ENCODE measurements at places on chromosomes 16 and 17.

DNA sequence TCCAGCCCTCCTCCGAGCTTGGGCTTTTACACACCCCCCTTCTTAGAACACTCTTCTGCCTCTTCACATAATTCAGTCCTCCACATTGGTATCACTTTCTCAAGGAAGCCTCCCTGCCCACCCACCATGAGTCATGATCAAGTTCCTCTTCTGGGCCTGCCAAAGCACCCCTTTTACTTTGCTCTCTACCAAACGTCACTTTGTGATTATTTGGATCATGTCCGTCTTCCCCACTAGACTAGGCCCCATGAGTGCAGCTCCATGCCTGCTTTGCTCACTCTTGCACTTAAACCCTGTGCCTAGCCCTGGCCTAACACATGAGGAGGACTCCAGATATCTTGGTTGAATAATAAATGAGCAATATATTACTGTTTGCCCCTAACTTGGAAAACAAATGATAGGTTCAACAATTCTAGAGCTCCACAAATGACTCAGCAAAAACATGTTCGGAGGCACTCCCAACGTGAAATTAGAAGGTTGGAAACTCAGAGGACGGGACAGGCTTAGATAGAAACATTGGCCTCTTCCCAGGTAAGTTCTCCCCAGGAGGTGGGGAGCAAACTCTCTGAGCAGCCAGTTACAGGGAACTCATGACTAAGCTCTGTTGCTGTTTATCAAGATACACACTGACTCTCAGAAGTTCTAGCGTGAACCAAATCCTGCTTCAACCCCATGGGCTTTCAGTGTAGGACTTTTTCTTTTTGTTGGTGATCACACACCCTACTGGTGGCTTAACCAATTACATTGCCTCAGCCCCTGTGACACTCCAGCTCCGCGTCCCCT is 28.3 kb downstream of the G6PC1 start:
- DNase-seq: peak; percentile 25

DNA sequence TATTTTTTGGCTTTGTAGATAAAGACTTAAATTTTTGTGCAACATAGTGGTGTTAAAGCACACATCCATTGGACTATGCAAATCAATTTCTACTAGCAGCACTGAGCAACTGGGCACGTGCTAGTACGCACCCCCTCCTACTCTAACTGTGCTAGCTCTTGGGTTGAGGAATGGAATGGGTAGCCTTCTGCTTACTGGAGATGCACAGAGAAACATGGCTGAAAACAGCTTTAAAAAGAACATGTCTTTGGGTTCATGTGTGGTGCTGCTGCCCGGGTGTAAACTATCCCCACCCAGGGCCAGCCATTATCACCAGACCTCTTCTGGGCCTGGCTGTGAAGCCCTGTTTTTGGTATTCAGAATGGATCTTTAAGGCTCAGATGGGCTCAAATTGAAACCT is 7.3 kb downstream of the ESRP2 start:
- DNase-seq: no peak

- no peak for DNase-seq
Measured at GRCh38 chr16:78571434-78571833, 472.0 kb downstream of the WWOX start.

DNA sequence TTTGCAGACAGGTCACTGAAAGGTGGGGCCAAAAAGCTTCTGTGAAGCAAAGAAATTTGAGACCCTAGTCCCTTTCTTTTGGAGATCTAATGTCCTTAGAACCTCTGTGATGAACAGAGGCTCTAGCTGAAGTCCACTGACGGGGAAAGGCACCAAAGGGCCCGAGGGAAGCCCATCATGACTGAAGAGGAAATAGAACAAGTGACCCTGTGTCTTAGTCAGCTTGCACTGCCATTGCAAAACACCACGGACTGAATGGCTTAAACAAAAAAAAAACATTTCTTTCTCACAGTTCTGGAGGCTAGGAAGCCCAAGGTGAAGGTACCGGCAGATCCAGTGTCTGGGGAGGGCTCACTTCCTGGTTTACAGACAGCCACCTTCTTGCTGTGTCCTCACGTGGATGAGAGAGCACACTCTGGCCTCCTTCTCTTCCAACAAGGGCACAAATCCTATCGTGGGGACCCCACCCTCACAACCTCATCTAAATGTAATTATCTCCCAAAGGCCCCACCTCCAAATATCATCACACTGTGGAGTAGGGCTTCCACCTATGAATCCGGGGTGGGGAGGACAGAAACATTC is 24.3 kb upstream of the ASGR2 start:
- no peak for DNase-seq

DNA sequence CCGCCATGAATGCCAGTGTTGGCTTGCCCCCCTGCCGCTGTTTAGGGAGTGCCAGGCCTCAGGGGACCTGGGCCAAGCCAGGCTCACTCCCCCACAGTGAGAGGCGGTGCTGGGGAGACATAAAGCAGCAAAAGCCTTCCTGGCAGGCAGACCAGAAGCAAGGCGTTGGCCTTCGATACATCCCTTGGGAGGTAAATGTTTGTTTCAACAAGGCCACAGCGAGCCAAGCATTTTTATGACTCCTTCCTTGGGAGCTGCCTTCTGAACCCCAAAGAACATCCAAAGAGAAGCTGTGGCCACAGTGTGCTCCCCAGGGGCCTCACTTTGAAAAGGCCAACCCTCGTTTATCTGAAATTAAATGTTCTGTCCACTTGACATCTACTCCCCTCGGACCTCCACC is 119.7 kb upstream of the CIBAR2 start:
- DNase-seq: no peak

DNA sequence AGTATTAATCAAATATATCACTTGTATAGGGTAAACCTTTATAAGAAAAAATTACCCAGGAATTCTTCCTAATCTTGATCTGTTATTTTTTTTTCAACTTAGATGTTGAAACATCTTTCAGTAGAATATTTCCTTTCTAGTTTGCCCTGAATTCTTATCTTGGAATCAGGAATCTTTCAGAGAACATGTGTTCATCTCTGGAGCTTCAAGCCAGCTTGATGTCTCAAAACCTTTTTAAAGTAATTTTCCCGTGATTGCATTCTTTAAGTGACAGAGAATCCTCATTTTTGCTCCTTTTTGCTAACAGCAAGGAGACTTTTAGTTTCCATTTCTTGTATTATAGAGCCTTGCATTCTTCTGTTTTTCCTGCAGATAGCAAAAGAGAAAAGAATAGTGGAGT is 90.8 kb downstream of the ELAC2 start:
- DNase-seq: no peak

GRCh38 chr17:17492571-17492970 is 3.6 kb downstream of the RASD1 start:
- DNase-seq: no peak

GRCh38 chr17:5283571-5284315 is 1.7 kb downstream of the RABEP1 start:
- no peak for DNase-seq

DNA sequence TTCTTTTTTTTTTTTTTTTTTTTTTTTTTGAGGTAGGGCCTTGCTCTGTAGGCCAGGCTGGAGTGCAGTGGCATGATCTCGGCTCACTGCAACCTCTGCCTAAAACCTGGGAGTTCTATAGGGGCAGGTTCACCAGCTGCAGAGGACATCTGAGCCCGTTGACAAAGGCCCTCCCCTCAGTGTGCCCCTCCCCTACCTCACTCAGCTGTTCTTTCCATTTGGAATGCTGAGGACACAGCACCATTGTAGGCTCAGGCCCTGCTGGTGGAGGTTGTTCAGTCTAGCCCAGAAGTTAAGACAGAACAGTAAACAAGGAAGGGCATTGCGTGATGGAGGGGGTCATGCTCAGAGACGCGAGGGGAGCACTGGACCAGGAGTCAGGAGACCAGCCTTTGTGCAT is 21.8 kb upstream of the KIF19 start:
- no peak for DNase-seq

- no peak for DNase-seq
Measured at GRCh38 chr16:16154281-16154951, 68.9 kb downstream of the ABCC6 start.

DNA sequence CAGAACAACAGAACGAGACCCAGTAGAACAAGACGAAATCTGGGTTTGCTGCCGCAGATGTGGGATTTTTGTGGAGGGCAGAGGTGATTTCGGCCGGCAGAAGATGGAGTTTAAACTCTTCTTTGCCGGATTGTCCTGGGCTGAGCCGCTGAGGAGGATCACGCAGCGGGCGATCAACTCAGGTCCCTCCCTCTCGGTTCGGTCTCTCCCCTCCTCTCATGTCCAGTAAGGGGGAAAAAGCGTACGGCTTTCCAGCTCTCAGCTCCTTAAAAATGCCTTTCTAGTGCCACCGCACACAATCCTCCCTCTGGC is 2.5 kb downstream of the PHF12 start:
- no peak for DNase-seq

DNA sequence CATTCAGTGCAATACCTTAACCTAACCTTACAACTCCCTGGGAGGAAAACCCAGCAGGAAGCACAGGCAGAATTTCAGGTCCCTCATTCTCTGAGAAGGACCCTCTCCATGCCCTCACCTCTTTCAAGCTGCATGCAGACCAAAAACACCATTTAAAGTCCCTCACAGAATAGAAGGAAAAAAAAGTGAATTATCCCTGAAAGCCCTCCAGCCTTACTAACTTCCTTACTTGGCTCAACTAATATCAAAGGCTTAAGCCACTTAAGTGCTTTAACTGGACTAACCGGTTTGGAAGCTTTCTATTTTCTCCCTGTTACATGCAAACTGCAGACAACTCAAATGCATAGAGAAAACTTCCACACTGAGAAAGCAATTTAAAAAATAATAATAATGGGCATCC is 60.5 kb downstream of the ADAMTS18 start:
- no peak for DNase-seq

DNA sequence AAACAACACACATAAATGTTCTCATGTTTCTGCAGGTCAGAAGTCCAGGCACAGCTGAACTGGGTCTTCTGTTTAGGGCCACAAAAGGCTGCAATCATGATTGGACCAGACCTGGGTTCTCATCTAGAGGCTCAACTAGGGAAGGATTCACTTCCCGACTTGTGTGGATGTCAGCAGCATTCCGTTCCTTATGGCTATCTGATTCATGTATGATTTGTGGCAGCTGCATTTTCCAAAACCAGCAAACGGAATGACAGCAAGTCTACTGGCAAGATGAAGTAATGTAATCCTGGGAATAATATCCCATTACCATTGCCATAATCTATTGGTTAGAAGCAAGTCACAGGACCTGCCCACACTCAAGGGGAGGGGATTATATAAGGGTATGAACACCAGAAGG is 22.1 kb downstream of the CEP112 start:
- no peak for DNase-seq

GRCh38 chr17:57425431-57425830 is 169.1 kb downstream of the MSI2 start:
- DNase-seq: no peak
